ENCODE measurements at places on chromosomes 1 and 21.

DNA sequence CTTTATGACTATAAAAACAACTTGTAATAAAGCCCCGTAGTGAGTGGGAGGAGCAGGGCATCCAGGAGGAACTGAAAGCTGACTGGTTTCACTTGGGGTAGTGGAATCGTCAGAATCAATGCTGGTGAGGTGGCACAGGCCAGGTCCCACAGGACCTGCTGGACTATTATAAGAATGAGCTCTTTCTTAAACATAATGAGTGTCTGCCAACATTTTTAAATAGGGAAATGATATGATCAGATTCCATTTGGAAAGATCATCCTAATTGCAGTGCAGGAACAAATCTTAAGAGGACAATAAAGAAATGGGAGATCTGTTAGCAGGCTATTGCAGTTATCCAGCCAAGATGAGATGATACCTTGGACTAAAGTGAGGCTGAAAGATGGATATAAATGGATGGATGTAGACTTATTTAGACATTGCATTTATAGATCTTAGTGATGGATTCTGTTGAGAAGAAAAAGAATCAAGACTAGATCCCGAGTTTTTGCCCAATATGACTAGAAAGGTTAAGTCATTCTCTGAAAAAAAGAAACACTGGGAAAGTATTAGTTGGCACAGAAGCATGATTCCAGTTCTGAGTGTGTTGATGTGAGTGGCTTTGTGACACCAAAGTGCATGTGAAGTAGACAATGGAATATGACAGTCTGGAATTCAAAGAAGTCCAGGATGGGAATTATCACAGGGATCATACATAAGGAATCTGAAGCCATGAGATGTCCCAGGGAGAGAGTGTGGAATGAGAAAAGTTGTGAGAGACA, 153.3 kb upstream of the SGIP1 start:
- no peak for DNase-seq

GRCh38 chr1:110136911-110137310, 13.4 kb upstream of the SLC6A17 start:
- DNase-seq = peak; percentile 39

GRCh38 chr1:230366504-230366915, 59.6 kb downstream of the PGBD5 start:
- no peak for DNase-seq

GRCh38 chr1:55168353-55168752, 46.8 kb downstream of the USP24 start:
- DNase-seq = no peak

DNA sequence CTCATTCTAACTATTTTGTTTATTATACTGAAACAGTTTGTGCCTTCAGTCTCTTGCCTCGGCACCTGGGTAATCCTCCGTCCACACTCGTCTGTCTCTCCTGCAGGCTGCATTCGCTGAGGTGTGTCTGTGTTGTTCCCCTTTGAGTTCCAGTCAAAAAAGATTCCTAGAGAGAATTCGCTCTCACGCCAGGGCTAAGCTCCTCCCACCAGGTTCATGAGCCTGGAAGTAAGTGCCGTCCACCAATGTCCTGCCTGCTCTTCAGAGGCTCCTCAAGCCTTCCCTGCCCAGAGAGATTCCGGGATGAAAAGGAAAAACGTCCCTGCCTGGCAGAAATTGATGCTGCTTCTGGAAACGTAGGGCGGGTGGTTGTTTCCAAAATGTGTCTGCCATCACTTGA, 12.9 kb downstream of the KIAA2013 start:
- DNase-seq = no peak

- DNase-seq = no peak
Measured at GRCh38 chr1:224095339-224095738, 18.6 kb upstream of the FBXO28 start.

- no peak for DNase-seq
Measured at GRCh38 chr1:20492751-20493150, 6.7 kb upstream of the CAMK2N1 start.

- no peak for DNase-seq
Measured at GRCh38 chr1:78003070-78003746, 1.5 kb upstream of the DNAJB4 start.

DNA sequence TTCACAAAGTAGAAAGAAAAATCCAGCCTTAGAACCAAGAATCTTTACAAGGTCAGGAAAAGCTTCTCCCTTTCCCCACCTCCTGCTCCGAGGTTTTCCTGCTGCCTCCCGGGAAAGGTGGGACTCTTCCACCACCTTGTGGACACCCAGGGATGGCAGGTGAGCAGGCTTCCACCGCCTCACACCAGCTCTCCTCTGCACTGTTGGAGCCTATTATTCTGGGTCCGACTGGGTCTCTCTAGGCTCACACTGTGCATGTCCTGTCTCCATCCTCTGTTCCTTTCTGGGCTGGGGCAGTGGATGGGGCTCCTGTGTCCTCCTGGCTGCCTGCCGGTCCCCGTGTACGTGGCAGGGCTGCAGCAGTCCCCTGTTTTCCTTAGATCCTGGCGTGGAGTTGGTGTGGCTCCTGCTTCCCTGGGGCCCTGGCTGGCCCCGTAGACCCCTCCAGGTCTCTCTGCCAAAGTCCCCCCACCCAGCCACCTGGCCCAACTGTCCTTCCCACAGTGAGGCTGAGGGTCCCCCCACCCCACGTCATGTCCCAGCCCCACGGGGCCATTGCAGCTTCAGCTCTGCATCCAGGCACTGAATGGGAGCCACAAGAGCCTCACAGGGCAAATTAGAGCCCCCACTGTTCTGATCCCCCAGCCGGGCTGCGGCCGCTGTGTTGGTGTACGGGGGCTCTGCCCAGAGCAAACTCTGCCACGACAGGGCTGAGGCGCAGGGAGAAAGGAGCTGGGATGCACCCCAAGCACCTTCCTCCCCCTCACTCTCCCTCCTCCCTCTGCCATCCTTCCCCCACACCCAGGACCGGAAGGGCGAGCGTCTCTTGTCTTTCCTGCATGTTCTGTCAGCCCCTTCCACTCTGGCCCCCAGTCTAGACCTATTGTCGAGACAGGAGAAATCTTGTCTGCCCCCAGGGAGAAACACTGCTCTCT, 3.3 kb upstream of the SLC45A1 start:
- no peak for DNase-seq

DNA sequence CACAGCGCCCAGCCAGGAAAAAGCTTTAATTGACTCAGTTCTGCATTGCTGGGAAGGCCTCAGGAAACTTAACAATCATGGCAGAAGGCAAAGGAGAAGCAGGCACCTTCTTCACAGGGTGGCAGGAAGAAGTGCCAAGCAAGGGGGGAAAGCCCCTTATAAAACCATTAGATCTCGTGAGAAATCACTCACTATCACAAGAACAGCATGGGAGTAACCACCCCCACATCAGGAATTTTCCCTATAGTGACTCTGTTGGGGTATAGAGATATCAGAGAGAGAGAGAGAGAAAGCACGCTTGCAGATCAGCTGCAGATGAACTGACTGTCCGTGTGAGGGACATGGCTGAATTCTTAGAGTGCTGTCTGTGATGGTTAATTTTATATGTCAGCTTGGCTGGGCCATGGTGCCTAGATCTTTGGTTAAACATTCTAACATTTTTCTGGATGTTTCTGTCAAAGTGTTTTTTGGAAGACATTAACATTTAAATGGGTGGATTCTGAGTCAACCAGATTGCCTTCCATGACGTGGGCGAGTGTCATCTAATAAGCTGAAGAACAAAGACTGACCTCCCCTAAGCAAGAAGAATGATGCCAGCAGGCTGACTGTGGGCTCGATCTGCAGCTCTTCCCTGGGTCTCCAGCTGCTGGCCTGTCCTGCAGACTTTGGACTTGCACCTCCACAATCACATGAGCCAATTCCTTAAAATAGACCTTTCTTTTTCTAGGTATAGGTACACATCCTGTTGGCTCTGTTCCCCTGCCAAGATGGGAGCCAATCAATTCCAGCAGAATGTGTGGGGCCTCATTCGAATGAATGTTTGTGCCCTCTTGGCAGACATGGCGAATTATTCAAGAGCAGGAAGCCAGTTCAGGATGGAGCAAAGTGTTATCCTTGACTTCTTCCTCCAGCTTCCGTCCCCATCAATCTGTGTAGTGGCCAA, 21.4 kb upstream of the CPT2 start:
- DNase-seq = no peak

GRCh38 chr1:223189903-223190724, 47.1 kb upstream of the TLR5 start:
- no peak for DNase-seq

DNA sequence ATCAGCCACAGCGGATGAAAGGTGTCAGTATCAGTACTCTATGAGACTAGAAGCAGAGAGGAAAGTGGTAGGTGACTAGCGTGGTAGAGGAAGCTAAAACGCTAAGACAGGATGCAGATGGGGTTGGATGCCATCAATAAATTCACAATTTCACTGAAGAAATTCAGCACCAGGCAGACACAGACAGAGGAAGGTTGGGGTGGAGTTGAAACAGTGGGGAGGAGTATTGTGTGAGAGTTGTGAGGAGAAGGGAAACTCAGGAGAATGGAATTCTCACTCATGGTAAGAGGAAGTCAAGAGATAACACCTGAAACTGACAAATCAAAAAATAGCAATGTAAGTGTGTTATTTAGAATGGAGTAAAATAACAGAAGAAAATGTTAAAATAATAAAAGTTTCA, 208.5 kb upstream of the DAB1 start:
- no peak for DNase-seq

GRCh38 chr1:117176579-117176978, 34.1 kb downstream of the VTCN1 start:
- DNase-seq = no peak

GRCh38 chr1:171715813-171716251, 26.0 kb downstream of the VAMP4 start:
- no peak for DNase-seq

DNA sequence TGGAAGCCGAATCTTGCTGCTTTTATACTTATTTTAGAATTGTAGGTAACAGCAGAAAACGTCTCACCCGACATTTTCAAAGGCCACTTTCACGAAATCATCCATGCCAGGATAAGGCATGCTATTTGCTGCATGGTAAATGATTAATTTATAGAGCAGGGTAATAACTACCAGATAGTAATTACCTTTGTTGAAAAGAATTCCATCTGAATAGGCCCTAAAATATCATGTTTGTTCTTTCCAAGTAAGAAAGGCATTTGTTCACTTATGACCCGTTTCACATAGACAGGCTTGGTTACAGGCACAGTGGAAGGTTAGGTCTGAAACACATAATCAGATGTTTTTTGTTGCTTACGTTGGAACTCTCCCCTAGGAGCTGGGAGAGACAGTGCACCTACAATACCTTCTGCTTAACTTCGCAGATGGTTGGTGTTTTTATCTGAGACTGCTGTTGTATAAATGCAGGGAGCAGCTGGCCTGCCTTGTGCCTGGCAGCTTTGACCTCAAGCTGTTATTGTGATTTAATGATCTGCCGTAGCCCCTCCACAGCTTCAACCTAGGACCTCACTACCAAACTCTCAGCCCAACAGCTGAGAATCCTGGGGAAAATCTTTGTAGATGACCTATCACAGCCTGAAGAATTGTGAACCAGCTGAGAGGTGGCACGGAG, 1.6 kb downstream of the SLC44A3 start:
- no peak for DNase-seq
